NCI-H526 (cell line): ENCODE measurements at places on chromosomes 12 and 14.

GRCh38 chr12:15220451-15220850, 766 bp downstream of the RERG start:
- no peak for DNase-seq

- no peak for DNase-seq
These were observed 49.0 kb upstream of the SLC8A3 start for GRCh38 chr14:70237710-70238109.

DNA sequence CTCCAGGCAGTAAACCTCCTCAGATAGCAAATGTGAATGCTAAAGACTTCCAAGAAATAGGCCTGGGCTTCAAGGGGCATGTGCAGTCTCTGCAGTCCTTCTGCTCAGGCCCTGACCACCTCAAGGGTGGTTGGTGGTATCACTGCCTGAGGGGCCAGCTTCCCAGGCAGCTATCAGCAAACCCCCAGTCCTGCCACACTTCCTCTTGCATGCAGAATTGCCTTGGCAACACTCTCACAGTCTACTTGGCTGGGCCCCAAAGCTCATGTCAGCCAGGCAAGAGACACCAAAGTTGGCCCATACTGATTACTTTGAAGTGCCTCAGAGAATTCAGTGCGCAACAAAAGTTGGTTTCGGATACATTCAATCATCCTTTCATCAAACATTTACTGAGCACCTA, 3.5 kb upstream of the ASB8 start:
- no peak for DNase-seq

DNA sequence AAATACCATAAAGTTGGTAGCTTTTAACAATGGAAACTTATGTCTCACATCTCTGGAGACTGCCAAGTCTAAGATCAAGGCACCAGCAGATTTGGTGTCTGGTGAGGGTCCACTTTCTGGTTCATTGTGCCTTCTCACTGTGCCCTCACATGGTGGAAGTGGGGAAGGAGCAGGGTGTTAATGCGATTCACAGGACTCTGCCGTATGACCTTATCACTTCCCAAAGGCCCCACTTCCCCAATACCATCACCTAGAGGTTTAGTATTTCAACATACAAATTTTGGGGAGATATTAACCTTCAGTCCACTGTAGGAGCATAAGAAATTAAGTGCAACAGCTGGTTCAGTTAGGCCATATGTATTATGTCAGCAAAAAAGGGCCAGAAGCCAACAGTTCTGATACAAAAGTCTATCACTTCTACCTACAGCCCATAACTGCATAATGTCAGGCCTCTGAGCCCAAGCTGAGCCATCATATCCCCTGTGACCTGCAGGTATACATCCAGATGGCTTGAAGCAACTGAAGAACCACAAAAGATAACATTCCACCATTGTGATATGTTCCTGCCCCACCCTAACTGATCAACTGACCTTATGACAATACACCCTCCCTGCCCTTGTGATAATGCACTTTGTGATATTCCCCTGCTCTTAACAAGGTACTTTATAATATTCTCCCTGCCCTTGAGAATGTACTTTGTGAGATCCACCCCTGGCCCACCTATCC, 24.7 kb downstream of the DDHD1 start:
- no peak for DNase-seq

DNA sequence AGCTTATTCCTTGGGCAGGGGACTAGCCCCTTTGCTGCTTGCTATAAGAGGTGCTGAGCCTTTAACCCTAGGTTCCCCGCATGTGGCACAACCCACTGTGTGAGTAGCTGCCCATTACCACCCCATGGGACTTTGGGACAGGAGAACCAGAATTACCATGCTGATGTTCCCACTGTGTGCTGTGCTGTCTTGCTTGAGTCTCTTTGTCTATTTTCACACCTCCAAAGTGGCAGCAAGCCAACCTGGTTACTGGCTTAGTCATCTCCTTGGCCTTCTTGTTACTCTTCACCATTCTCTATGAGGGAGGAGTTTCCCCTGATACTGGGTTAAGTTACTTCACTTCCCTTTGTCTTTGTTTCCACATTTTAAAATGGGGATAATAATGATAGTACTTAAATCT, 73.4 kb upstream of the ETV6 start:
- DNase-seq: no peak

- no peak for DNase-seq
These were observed 64.9 kb downstream of the RIC8B start for GRCh38 chr12:106839333-106839732.

- DNase-seq: no peak
These were observed 80.8 kb upstream of the ACTN1 start for GRCh38 chr14:69059658-69060623.

DNA sequence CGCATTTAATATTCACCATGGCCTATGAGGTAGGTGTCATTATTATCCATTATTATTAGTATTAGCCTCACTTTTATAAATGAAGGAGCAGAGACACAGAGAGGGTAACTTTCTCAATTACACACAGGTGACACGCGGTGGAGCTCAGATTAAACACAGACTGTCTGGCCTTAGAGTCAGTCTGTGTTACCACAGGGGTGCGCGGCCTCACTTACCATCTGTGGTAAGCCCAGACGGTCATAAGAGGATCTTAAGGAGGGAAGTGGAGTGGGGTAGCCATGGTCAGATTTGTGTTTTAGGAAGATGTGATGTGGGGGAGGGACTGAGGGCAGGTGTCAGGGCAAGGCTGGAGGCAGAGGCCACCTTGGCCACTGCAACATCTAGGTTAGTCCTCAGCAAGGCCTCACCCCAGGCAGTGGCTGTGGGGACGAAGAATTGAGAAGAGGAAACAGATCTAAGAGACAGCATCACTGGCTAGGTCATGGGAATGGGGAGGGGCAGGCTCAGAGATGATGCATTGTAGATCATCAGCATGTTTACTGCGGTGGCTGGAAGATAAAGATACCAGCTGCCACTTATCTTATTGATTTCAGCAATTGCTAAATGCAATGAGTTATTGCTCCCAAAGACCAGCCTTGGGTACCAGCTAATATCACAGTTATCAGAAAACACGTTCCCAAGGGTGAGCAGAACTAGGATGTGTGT, 67.1 kb downstream of the SERPINA3 start:
- no peak for DNase-seq

DNA sequence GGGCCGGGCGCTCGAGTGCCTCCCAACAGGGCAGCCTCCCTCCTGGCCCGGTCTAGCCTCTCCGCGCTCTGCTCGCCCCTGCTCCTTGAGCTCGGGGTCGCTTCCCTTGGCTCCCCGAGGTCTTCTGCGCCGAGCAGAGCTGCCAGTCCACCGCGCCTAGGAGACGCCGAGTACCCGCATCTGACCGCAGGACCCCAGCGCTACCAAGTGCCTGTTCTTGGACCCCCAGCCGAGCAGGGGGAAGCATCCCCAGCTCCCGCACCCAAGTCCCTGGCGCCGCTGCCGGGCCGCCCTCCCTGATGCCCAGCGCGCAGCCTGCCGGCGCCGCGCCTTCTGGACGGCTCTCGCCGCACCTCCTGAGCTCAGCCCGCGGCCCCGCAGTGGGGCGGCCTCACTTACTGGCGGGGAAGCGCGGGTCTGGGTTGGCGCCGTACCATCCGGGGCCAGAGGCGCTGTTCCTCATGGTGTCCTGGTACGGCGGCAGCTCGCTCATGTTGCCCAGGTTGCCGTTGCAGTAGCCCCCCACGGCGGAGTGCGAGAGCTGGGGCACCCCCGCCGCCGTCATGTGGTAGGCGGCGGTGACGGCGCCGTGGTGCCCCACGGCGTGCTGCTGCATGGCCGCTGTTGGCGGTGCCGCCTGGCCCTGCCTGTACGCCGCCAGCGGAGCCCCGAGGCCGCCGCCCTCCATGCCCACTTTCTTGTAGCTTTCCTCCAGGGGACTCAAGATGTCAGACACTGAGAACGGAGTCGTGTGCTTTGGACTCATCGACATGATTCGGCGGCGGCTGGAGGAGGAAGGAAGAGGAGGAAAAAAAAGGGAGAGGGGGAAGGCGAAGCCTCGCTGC, 1.2 kb downstream of the NKX2-1 start:
- DNase-seq: no peak

DNA sequence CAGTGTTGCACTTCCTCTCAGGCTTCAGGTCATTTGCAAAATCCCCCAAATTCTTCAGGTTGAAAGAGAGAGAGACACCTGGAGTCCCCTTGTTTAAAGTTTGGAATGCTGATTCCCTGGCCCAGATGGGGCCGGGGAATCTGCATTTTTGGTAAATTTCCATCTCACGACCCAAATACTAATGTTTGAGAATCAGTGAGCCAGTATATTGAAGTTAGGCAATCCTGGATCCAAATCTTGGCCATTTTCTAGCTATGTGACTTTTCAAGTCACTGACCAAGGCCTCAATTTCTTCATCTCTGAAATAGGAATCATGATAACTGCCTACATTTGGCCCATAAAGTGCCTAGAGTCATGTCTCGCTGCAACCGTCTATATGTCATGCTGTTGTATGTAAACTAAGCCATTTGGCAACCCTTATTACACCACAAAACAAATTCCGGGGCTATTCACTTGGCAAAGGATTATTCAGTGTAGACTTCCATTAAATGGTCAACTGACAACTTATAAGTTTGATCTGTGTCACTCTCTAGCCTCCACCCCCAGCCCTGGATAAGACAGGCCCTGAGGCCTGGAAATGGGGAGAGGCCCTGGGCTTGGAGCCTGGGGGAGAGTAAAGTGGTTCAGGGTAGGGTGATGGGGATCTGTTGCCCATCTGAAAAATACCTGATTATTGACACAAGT, 3.7 kb upstream of the ZFP36L1 start:
- DNase-seq: no peak

DNA sequence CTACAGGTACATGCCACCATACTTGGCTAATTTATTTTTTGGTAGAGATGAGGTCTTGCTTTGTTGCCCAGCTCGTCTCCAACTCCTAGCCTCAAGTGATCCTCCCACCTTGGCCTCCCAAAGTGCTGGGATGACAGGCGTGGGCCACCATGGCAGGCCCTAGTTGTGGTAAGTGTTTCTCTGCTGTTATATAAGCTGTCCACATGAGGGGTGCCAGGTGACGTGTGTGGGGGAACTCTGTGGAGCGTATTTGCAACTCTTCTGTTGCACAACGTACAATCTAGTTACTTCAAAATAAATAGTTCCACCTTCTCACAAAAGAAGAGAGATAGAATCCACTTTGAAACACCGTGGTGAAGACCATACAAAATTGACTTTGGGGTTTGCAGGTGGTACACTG, 125.1 kb downstream of the NCOR2 start:
- DNase-seq: no peak

GRCh38 chr12:122851820-122852219, 16.6 kb downstream of the HIP1R start:
- no peak for DNase-seq

- DNase-seq: no peak
These were observed 322.3 kb downstream of the DUSP6 start for GRCh38 chr12:89029961-89030360.

GRCh38 chr14:81406863-81407262, 6.7 kb upstream of the STON2 start:
- no peak for DNase-seq

DNA sequence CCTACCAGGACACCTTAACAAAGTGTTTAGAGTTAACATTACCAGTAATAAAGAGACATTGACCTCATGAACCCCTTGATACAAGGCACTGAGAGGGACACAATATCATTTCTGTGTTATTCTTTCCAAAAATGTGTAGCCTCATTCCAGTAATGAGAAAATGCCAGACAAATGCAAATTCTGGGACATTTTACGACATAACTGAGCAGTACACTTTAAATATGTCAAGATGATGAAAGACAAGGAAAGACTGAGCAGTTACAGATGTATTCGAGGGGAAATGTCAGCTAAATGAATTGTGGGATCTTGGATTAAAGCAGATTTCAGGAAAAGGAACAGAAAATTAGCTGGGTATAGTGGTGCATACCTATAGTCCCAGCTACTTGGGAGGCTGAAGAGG, 255.6 kb downstream of the ERC1 start:
- no peak for DNase-seq

- DNase-seq: no peak
These were observed 23.5 kb upstream of the PPP4R3A start for GRCh38 chr14:91533623-91534022.

DNA sequence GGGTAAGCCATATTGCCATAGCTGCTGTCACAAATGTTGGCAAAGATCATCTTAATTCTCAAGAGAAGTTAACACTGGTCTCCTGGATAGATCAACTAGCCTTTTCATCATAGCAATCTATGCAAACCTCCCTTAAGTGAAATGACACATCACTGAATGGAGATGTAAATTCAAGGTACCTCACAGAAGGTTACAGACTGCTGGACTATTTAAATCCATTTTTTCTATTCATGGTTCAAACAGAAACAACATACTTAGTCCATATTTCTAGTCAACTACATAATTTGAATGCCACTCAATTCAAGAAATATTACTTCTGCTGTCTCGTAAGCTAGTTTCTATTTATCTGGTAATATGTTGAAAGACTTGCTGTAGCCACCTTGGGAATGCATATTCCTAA, 748.3 kb downstream of the C12orf50 start:
- DNase-seq: no peak

- DNase-seq: no peak
These were observed 5.9 kb downstream of the ADGRD1 start for GRCh38 chr12:130959632-130960031.

- no peak for DNase-seq
These were observed 554.3 kb upstream of the MIS18BP1 start for GRCh38 chr14:45807178-45807899.

- no peak for DNase-seq
These were observed 374.3 kb upstream of the DCN start for GRCh38 chr12:91556909-91557308.

- DNase-seq: no peak
These were observed 50.3 kb downstream of the ESRRB start for GRCh38 chr14:76426161-76426696.

- no peak for DNase-seq
These were observed 75.6 kb downstream of the TGFB3 start for GRCh38 chr14:75906228-75906627.

- no peak for DNase-seq
These were observed 146.5 kb upstream of the MYL2 start for GRCh38 chr12:111066744-111067437.

- no peak for DNase-seq
These were observed 5.2 kb downstream of the LRTM2 start for GRCh38 chr12:1825382-1826102.
